ENCODE measurements at places on chromosomes 6 and 20.

DNA sequence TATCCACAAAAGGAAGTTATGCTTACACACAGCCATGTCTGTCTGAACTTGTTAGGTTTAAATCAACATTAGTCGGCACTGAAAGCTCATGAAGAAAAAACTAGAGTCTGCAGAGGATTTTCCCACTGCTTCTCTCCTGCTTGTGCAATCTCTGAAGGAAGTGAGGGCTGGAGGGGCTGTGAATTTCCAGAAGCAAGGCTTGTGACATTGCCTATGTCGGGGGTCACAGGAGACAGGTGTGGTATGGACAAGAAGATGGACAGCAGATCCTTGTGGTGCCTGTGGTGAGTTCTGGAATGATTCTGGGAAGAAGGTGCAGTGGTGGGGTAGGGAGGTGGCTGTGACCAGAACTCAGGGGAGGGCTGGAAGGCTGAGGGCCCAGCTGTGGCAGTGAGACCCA lies 84.3 kb upstream of the TRAF3IP2 start:
- no peak for DNase-seq

DNA sequence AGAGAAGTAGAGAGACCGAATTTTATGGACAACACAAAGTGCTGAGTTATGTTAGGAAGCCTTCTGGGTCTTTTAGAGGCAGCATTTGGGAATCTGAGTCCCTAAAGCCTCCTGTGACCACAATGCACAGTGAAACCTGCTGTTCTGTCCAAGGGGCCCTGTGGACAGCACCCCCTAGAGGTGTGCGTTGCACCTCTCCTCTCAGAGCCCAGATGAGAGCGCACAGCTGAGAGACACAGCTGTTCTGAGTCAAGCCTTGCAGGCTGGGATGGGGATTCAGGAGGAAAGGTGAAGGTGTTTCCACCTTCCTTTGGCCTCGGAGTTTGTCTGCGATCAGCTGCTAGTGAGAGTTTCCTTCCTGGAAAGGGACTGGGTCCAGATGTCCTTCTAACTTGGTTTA lies 13.0 kb downstream of the PCK1 start:
- no peak for DNase-seq

DNA sequence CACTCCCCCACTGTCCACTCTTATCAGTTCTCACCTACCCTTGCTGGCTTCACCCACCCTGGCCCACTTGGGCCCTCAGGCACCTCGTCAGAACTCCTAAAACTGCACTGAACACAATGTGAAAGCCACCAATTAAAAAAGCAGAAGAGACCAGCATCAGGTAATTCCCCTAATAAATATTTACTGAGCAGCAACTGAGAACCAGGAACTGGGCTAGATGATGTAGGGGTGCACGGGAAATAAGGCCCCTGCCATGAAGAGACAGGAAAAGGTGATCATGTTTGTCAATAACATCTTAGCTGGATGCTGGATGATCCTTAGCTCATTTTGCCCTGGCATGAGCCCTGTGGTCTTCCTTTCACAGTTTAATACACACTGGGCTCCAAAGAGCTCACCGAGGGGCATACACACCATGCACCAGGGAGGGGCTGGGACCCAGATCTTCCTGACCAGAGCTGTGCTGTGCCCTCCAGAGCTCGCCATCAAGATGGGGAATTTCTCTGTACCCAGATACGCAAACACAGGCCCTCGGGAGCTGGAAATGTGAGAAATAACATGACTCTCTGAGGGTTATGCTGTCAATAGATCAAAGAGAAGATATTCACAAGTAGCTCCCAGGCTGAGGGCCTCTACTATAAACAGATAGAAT lies 113.6 kb upstream of the SLC22A16 start:
- no peak for DNase-seq

DNA sequence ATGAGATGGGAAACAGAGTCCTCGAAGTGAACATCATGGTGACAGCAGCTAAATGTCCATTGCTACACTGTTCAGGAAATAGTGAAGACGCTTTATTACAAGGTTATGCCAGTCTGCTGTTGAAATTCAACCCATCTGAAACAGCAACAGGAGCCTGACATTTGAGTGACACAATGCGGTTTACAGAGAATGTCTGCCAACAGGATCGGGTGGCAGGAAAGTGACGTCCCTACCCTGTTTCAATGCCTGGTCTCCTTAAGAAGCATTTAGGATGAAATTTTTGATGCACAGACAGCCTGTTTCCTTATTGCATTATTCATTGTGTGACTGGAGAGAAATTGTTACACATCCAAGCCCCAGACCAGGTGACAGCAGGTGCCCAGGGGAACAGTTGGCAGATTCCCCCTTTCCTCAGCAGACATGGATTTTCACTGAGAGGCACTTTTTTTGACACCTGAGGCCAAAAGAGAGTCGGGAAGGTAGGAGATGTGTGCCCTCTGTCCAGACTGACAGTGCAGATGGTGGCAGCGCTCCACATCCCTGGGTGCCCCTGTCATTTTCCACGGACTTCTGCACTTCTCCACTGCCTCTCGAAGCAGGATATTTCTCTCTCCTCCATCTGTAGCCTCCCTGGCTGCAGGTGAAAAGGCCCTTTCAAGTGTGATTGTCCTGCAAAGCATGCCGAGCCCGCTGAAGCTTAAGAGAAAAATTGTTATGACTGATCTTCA lies 87.9 kb downstream of the BFSP1 start:
- DNase-seq = no peak

GRCh38 chr6:106178900-106179299 lies 92.8 kb downstream of the PRDM1 start:
- no peak for DNase-seq

- DNase-seq = no peak
These were observed 36.8 kb downstream of the CENPW start for GRCh38 chr6:126376682-126377081.

- no peak for DNase-seq
These were observed 64.8 kb downstream of the VIP start for GRCh38 chr6:152815230-152815872.

DNA sequence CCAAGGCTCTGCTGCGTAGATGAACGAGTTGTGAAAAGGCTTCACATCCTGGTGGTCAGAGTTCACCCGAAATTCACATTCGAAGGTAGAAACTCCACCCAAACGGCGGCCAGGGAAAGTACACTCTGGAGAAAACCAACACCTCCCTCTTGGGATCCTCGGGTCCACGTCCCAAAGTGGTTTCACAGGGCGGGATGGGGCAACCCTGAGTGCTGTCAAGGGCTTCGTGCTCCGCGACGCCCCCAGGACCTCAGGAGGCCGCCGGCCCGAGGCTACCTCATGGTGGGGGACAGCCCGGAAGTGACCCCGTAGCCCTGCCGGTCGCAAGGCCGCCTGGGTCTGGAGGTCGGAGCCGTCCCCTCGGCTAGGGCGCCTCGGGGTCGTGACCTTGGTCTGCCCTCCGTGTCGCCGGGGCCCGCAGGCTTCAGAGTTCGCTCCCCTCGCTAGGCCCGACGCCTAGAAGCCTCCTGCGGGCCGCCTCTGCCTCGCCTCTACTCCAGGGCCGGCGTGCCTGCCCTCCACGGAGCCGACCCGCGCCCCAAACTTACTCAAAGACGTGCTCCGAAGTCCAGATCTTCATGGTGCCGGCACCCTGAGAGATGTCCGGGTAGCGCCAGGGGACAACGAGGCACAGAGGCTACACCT lies at the start of gene PRELID3B:
Gene PRELID3B, minus strand, starts transcription at position 636 of the 645 bp plus-strand sequence. Its CDS starts 56 bp downstream, at position 580.
- DNase-seq = peak; percentile 81

- no peak for DNase-seq
These were observed 242.8 kb upstream of the RGS17 start for GRCh38 chr6:153373869-153374268.

- DNase-seq = peak; percentile 23
These were observed 21.5 kb downstream of the ACSS1 start for GRCh38 chr20:25036331-25036936.

- no peak for DNase-seq
These were observed 16.9 kb upstream of the MLIP start for GRCh38 chr6:54094293-54094692.

GRCh38 chr20:48879612-48880245 lies 41.8 kb upstream of the ARFGEF2 start:
- no peak for DNase-seq

GRCh38 chr20:36773107-36773596 lies 411 bp downstream of the DSN1 start:
- DNase-seq = peak; percentile 66

DNA sequence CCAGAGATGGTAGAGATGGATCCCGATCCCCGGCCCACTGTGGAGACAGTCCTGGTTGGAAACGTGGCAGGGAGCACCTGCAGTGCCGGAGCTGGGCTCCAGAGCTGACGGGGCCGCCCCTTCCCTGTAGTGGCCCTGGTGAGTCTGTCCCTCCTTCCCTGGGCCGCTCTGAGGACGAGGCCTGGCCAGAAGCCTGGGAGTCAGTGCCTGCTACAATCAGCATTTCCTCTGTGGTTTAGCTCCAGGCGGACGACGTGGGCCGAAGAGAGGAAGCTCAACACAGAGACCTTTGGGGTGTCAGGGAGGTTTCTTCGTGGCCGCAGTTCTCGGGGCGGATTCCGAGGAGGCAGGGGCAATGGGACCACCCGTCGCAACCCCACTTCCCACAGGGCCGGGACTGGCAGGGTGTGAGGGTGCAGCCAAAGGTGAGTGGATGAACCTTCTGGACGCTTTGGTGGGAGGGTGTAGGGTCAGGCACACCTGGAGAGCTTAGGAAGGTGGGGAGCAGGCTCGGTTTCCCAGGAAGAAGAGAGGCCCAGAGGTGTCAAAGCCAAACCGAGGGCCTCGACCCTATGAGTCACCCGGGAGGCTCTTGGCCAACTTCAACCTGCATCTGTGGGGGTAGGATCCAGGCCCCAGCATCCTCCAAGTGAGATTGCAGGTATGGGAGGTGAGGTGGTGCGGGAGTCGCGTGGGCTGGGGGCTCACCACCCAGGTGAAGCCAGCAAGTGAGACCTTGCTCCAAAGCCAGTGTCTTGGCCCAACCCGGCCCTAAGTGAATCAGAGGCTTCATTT lies 9.9 kb downstream of the PSMA7 start:
- DNase-seq = no peak

DNA sequence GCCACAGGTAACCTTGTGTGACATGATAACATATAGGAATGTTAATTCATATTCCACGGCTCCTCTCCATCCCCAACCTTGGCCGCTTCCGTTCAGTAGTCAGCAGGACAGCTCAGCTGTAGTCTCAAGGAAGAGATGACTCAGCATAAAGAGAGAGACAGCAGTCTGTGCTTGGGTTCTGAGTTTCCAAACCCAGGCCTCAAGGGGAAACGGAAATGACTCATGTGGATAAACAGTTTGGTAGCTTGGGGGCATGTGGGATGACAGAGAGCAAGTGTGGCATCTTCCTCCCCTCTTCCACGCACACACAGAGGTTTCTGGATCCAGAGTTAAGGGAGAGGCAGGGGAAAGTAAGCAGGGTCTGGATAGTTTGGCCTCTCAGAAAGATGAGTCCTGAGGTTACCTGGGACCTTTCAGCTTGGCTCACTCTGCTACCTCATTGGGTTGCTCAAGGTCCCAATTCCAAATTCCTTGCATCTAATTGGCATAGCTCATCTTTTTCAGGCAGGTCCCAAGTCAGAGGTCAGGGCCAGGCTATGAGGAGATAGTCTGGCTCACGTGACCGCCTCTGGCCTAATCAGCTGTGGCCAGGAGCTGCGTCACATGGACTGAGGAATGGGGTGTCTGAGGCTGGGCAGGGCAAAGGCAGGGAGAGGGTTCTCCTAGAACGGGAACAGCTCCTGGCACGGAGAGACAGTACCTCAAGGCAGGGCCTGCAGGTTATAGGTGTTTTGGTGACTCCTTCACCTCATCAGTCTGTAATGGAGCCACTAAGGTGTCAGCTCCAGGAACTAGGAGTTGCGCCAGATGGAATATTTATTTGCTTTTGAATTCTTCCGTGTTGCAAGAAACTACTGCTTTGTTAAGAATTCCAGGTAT lies 36.5 kb upstream of the MLN start:
- peak; percentile 85 for DNase-seq

DNA sequence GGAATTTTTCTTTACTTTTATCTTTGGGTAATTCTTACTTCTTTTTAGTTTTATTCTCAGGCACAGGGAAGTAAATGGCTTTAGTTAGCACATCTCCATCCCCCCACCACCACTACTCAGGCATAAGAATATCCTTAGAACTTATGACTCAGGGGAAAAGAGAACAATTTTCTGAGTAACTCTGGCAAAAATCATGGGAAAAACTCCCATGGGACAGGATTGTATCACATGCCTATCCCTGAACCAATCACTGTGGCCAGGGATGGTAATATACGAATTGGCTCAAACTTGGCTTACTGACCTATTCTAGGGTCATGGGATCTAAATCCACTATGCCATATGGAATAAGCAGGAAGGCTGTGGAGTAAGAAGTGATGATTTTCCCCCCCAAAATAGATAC lies 339.1 kb downstream of the BTBD3 start:
- no peak for DNase-seq

- no peak for DNase-seq
These were observed 541.3 kb upstream of the MARCKS start for GRCh38 chr6:113315879-113316278.

- DNase-seq = no peak
These were observed 48.4 kb downstream of the MTFR2 start for GRCh38 chr6:136201732-136202131.

- DNase-seq = no peak
These were observed 99.1 kb downstream of the ARMC2 start for GRCh38 chr6:108947114-108947854.

DNA sequence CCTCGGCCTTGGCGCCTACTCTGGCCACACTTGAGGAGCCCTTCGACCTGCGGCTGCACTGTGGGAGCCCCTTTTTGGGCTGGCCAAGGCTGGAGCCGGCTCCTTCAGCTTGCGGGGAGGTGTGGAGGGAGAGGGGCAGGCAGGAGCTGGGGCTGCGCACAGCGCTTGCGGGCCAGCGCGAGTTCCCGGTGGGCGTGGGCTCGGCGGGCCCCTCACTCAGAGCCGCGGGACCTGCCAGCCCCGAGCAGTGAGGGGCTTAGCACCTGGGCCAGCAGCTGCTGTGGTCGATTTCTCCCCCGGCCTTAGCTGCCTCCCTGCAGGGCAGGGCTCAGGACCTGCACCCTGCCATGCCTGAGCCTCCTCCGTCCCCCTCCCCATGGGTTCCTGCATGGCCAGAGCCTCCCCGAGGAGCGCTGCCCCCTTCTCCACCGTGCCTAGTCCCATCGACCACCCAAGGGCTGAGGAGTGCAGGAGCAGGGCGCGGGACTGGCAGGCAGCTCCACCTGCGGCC lies 136.8 kb downstream of the EPHA7 start:
- DNase-seq = no peak

- DNase-seq = no peak
These were observed 1.2 kb downstream of the AKAP12 start for GRCh38 chr6:151240791-151241642.

DNA sequence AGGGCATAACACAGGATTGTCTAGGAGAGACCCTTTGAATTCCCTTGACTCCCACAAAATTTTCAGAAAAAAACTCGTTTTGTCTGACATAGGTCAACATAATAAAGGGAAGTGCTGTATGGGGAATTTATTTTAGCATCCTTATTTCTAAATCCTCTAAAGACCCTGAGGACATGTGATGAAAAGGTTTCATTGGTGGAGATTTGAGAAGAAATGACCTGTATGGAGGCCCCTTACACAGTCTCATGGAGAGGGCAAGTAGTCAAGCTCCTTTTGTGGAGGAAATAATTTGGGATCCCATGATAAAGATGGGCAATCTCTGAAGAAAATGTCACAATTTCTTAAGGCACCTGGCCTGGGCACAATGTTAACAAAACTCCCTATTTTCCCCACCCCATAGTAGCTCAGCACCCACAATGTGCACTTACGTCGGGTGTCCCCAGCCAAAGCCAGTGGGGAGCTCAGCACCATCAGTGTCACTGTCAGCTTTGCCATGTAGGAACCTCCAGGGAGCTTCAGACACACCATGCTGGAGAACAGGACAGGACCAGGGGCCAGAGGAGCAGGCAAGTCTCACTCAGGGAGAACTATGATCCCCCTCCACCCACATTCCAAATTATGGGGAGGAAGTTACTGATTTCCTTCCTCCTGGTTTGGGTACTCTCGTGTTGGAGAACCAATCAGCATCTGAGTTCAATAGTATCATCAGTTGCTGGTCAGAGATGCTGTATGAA lies at the start of gene HLA-DRB5:
Gene HLA-DRB5, minus strand, starts transcription at position 591 of the 734 bp plus-strand sequence. Its CDS starts 63 bp downstream, at position 528.
- no peak for DNase-seq
